ENCODE measurements at places on chromosomes 6 and 20.

DNA sequence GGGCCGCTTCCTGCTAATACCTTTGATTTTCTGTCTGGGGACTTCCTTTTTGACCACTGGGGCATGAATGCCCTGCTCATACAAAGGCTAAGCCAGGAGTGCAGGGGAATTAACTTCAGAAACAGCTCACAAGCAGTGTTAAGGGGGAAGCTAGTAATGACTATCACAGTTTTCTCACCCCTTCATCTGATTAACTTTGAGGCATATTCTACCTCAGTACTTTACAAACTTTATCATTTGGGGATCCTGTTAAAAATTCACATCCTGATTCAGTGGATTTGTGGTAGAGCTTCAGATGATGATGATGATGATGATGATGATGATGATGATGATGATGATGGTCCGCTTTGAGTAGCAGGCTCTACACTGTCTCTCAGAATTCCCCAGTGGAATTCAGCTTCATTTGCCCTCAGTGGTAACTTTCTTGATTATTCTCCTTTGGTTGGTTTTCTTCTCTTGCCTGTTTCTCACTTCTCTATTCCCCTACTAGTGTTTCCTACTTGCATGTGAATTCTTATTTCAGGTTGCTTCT lies 78.4 kb upstream of the TMEM170B start:
- no peak for DNase-seq
- no peak overlapping the region for H3K4me3 ChIP-seq

GRCh38 chr20:60330461-60330860 lies 372.2 kb downstream of the CDH26 start:
- H3K27ac ChIP-seq = no peak overlapping the region
- no peaks in the 10 kb centered on the region for H3K36me3 ChIP-seq
- no peaks in the 10 kb centered on the region for H3K27me3 ChIP-seq

DNA sequence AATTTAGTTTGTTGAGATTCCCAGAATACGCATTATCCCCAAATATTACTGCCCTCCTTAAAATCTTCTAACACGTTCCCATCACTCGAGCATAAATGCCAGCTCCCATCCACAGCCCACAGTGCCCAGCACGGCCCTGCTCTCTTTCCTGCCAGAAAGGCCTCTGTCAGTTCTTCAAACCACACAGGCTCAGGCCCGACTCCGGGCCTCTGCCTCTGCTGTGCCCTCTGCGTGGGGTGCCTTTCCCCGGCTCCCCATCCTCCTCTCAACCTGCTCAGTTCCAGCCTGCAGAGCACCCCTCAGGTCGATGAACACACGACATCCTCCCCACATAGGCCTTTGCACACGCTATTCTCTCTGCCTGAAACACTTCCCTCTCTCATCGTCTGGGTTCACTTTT lies 12.8 kb downstream of the ULBP3 start:
- no peak overlapping the region for H3K27ac ChIP-seq
- H3K4me3 ChIP-seq = no peak overlapping the region
- no peaks in the 10 kb centered on the region for H3K4me1 ChIP-seq

- H3K4me3 ChIP-seq = no peak overlapping the region
- no peaks in the 10 kb centered on the region for H3K36me3 ChIP-seq
- H3K27ac ChIP-seq = no peak overlapping the region
- H3K4me1 ChIP-seq = no peaks in the 10 kb centered on the region
- H3K27me3 ChIP-seq = no peaks in the 10 kb centered on the region
Measured at GRCh38 chr6:6966127-6966526, 141.6 kb upstream of the RREB1 start.

- H3K4me3 ChIP-seq = peak overlapping the region; percentile 66
- no peaks in the 10 kb centered on the region for H3K36me3 ChIP-seq
- H3K27ac ChIP-seq = peak overlapping the region; percentile 58
- no peaks in the 10 kb centered on the region for H3K27me3 ChIP-seq
Measured at GRCh38 chr6:22147921-22148776, 148.7 kb downstream of the PRL start.

DNA sequence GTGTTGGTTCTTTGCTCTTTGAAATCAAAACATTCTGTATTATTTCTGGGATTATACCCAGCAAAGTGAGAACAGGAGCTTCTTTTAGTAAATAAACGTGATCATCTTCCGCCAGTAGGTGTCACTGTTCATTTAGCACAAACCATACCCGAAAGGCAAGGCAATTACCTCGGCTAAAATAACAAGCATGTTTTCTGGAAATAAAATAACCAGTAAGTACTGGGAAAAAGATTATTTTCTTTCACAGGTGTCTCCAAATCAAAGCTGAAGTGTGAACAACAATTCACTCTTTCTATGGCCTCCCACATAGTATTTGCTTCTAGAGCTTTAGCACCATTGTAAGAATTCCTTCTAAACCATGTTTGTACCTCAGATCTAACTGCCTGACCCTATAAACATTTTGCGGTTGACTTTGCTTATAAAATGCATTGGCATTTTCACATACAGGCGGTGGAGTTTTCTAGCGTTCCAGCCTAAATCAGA lies 144.6 kb upstream of the AGPAT4 start:
- peaks cover 19% of the 10 kb centered on the region for H3K4me1 ChIP-seq
- H3K27me3 ChIP-seq = no peaks in the 10 kb centered on the region
- no peak for DNase-seq
- H3K36me3 ChIP-seq = no peaks in the 10 kb centered on the region

DNA sequence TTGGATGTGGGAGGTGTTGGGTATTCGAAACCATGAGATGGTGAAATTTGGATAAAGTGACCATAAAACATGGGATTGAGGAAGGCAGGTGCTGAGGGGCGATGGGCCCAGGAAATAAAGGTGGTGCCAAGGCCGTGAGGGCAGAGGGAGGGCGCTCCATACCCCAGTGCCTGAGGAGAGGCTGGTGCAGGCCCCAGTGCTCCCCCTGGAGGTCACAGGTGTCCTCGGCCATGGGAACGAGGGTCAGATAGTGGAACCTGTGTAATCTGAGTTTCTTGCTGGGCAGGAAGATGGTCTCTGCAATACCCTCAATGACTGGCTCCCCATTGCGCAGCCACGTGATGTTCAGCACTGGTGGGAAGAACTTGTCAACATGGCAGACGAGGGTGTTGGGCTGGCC lies 16.2 kb downstream of the HLA-DPB1 start:
- peaks cover 3% of the 10 kb centered on the region for H3K36me3 ChIP-seq
- peak; percentile 39 for DNase-seq
- no peaks in the 10 kb centered on the region for H3K4me1 ChIP-seq
- no peak overlapping the region for H3K4me3 ChIP-seq
- H3K27me3 ChIP-seq = peaks cover 11% of the 10 kb centered on the region
- no peak overlapping the region for H3K27ac ChIP-seq

GRCh38 chr6:108915258-108915657 lies 67.0 kb downstream of the ARMC2 start:
- no peak for DNase-seq
- no peaks in the 10 kb centered on the region for H3K27me3 ChIP-seq
- no peaks in the 10 kb centered on the region for H3K36me3 ChIP-seq

DNA sequence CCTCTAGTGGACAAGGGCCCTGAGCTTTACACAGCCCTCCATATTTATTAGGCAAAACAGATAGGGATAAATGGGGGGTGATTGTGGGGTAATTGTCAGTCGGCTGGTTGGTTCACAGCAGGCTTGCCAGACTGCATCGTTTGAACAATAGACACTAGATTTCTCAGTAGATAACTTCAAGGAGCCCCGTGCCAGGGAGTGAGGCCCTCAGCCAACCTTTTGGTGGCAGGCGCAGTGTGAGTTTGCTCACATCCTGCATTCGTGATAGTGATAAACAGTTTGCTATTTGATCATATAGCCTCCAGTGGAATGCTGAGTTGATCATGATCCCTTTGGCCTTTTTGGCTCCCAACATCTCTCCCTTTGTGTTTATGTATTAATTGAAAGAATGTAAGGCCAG lies 3.6 kb upstream of the ABHD12 start:
- H3K27me3 ChIP-seq = no peaks in the 10 kb centered on the region
- no peak overlapping the region for H3K27ac ChIP-seq

DNA sequence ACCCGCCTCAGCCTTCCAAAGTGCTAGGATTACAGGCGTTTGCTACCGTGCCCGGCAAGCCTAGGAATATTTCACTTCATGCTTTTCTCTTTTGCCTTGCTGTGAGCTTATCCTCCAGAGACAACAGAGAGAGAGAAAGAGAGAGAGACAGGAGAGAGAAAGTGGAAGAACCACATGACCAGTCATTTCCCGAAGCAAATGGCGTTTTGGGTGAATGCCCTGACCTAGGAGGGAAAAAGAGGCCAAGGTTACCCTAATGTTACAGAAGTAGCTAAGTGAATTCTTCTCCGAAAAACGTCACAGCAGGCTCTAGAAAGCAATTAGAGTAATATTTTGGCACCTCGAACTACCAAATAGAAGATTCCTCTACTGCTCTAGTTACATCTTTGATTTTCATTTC lies 9.1 kb downstream of the SGK1 start:
- no peak for DNase-seq
- no peak overlapping the region for H3K4me3 ChIP-seq
- no peak overlapping the region for H3K27ac ChIP-seq

DNA sequence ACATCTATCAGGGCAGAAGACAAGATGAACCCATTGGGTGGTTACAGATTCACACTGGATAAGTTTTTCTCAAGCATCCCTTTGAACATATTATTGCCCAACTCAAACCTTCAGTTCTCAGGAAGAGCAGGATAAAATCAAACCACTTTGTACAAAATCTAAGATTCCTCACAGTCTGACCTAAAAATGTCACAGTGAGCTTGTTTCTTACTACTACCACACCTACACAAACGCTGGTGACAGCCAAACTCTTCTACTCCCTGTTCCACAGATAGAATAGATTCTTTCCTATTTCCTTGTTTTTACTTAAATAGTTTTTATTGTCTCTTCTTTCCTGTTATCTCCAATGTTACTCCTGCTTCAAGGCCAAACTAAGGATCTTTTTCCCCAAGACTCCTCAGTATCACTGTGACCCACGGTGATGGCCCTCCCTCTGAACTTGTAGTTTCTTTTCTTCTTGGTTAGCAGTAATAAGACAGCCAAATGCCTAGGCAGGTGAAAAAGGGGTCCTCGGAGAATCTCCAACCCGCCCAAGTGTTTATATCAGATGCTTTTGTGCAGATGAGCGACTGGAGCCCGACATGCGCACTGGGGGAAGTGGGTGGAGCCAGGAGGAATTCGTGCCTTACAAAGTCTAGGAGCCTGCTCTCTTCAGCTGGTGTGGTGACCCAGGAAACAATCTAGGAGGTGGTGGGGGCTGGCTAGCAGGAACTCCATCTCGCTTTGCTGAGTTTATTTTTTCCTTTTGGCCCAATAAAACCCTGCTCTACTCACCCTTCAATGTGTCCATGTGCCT lies 53.4 kb downstream of the SEL1L2 start:
- H3K4me3 ChIP-seq = no peak overlapping the region
- no peak for DNase-seq
- H3K27me3 ChIP-seq = no peaks in the 10 kb centered on the region
- no peak overlapping the region for H3K27ac ChIP-seq
- no peaks in the 10 kb centered on the region for H3K36me3 ChIP-seq
- no peaks in the 10 kb centered on the region for H3K4me1 ChIP-seq

DNA sequence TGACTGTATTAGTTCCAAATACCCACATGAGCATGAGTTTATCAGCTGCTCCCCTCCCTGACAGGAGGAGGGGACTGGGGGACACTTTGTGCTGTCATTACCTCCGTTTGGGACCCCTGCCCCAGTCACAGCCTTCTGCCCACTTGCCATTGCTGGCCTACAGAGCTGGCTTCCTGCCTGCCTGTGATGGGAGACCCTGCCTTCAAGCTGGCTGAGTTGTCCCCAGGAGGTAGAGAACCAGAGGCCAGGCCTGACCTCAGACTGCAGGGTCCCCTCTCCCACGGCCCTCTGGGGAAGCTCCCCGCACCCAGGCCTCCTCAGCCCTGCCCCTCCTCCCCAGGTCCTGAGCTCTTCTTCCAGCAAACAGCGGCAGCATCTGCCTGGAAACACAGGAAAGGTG lies 105.5 kb downstream of the JPH2 start:
- no peak overlapping the region for H3K4me3 ChIP-seq
- H3K27me3 ChIP-seq = no peaks in the 10 kb centered on the region
- H3K27ac ChIP-seq = no peak overlapping the region
- peaks cover 15% of the 10 kb centered on the region for H3K4me1 ChIP-seq
- no peaks in the 10 kb centered on the region for H3K36me3 ChIP-seq
- DNase-seq = no peak

DNA sequence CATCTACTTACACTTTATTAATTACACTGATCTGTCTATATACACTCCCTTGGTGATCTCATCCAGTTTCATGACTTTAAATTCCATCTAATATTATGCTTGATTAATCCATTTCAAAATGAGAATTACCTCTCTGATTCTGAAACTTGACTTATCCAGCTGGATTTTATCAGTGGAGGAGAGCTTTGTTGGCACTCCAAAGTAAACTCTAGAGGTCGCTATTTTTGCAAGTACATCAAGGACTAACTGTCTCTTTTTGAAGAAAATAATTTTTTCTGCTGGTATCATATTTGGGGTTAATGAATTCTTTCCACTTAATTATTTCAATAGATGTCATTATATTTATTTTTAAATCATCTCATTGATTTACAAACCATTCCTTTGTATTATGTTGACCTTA lies 630.3 kb upstream of the MAN1A1 start:
- no peak for DNase-seq
- no peak overlapping the region for H3K4me3 ChIP-seq
- H3K27ac ChIP-seq = no peak overlapping the region
- H3K27me3 ChIP-seq = no peaks in the 10 kb centered on the region
- H3K4me1 ChIP-seq = no peaks in the 10 kb centered on the region

DNA sequence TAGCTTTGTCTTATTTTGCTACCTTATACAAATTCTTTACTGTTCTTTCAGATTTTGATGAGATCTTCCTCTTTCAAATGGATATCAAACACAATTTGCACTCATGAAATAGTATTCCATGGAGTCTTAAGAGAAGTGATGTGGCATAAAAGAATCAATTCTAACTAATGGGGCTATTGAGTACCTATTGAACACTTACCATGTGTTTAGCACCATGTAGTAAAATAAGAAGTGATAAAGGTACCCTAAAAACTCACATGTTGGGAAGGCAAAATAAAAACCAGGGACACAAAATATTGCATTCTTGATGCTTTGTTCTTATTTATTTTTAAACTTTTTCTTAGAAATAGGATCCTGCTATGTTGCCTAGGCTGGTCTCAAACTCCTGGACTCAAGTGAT lies 56.2 kb downstream of the KIF13A start:
- H3K4me3 ChIP-seq = no peak overlapping the region
- peak overlapping the region; percentile 76 for H3K27ac ChIP-seq
- DNase-seq = no peak
- H3K36me3 ChIP-seq = no peaks in the 10 kb centered on the region
- H3K4me1 ChIP-seq = peaks cover 83% of the 10 kb centered on the region

DNA sequence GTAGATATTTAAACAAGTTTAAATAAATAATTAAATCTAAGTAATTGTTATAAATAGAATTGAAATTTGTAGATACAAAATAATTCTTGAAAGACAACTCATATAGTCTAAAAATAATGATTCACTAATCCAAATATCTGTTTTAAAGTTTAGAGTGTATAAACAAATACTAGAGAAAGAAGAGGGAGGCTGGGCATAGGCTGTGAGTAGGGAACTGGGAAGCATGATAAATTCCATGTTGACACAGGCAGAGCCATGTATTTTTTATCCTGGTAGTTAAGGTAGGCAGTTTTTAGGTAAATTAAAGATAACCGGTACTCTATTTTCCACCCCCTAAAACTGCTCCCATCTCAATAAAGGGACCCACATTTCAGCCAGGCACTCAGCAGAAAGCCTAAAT lies 11.7 kb upstream of the RIN2 start:
- no peak overlapping the region for H3K27ac ChIP-seq
- H3K27me3 ChIP-seq = no peaks in the 10 kb centered on the region
- H3K4me3 ChIP-seq = no peak overlapping the region
- H3K36me3 ChIP-seq = no peaks in the 10 kb centered on the region

Data from psoas muscle (tissue), 8 donors.